Activated CD8-positive, alpha-beta memory T cell treated with anti-CD3 and anti-CD28 coated beads, Interleukin-2, amount 10 ng/mL, durations not matched to agents 7 days and 5 days (primary cell): ENCODE measurements at places on chromosomes 2 and 18. TPM values are rescaled to one million over a fixed set of nuclear protein-coding genes. Genes with fewer than 3 reads are reported as not detected.

GRCh38 chr2:857081-857480, 93.6 kb upstream of the SNTG2 start:
- DNase-seq, result no peak
- peaks cover 16% of the 10 kb centered on the region for H3K4me1 ChIP-seq
- H3K4me3 ChIP-seq, result no peak overlapping the region
- no peak overlapping the region for H3K27ac ChIP-seq
- no peaks in the 10 kb centered on the region for H3K27me3 ChIP-seq
- peaks cover 2% of the 10 kb centered on the region for H3K36me3 ChIP-seq

DNA sequence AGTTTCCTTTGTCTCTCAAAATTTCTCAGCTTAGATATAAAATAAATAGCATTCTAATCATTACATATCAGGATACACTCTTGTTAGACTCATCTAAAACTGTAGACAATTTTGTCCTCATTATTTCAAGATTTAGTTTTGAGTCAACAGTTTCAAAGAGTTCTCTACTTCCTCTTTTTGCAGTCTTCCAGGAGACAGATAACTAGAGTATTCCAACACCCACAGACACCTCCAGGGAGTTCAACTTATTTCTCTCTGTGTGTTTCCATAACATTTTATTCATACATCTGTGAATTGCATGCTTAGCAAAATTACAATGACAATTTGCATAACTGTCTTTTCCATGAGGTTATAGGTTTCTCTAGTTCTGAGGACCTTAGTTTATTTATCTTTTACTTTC, 166.6 kb upstream of the HNMT start:
- H3K4me1 ChIP-seq, result no peaks in the 10 kb centered on the region
- no peak for DNase-seq
- H3K36me3 ChIP-seq, result no peaks in the 10 kb centered on the region
- no peak overlapping the region for H3K4me3 ChIP-seq
- H3K27me3 ChIP-seq, result no peaks in the 10 kb centered on the region

- peaks cover 5% of the 10 kb centered on the region for H3K27me3 ChIP-seq
- no peak for DNase-seq
- H3K36me3 ChIP-seq, result no peaks in the 10 kb centered on the region
These were observed 58.7 kb upstream of the RFX8 start for GRCh38 chr2:101533561-101534148.

DNA sequence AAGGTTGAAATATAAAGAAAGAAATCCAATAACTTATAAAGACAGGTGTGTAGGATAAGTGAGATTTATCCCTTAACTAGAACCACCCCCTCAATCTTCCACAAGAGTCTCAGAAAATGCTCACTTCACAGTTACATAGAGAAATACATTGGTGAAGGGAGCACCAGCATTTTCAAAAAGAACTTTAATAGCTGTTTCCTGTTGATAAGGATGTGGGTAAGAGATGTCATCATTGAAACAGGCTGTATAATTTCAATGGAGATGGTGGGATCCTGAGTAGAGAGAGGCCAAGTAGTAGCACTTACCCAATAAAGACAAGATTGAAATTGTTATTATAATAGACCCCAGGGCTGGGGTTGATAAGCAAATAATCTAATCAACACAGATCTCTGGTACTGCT, 162.2 kb upstream of the TACR1 start:
- no peak for DNase-seq
- H3K4me3 ChIP-seq, result no peak overlapping the region
- H3K4me1 ChIP-seq, result no peaks in the 10 kb centered on the region
- no peaks in the 10 kb centered on the region for H3K27me3 ChIP-seq
- no peak overlapping the region for H3K27ac ChIP-seq

- peaks cover 6% of the 10 kb centered on the region for H3K4me1 ChIP-seq
- no peak for DNase-seq
- H3K27me3 ChIP-seq, result peaks cover 49% of the 10 kb centered on the region
- H3K27ac ChIP-seq, result no peak overlapping the region
These were observed 2.1 kb downstream of the RHOB start for GRCh38 chr2:20448977-20449306.

DNA sequence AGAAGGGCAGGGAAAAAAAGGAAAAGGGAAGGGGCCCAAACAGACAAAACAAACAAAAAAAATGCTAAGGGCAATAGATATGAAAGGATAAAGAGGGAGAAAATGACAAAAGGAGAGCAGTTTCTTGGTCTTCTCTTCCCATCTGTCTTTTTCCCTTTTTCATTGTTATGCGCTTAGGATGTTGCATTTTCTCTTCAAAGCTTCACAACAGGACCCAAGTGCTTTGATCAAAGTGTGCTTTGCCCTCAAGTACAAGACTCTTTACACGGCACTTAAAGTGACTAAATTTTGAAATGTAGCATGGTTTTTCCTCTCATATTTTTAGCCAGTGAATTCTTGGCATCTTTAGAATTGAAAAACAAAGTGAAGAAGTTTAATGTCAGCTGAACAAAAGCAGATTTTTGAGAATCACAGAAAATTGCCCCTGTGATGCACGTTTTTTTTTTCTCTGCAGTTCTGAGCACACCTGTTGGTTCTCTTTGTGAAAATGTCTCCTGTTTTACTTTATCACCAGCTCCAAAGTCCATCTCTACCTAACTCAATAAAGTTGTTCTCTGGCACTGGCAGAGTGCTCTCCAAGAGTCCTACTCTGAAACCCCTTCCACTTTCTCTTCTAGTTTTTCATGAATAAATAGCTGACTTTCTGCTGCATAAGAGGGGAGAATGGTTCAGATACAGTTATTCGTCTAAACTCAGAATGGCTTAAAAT, 126.6 kb downstream of the KCNH7 start:
- no peak overlapping the region for H3K27ac ChIP-seq
- DNase-seq, result no peak

DNA sequence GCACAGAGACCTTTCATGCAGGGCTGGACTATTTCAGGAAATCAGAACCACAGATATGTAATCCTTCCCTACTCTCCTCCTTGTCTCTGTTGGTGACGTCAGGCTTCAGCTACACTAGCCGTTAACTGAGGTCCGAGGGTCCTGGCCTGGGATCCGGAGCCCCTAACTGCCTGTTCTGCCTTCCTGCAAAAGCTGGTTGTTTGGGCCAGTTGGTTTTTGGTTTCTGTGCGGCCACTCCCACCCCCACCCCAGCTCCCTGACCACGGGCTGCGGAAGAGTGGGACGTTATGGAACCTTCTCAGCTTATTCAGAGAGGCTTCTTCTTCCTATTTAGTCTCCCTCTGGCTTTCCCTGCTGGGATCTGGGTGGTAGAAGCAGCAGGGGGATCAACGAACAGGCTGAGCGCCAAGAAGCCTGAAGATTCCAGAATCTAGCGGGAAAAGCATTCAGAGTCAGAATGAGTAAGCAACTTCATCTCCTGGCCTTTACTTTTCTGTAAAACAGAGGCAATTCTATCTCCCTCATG, 49.3 kb upstream of the ROCK2 start:
- H3K27me3 ChIP-seq, result peaks cover 3% of the 10 kb centered on the region
- H3K4me1 ChIP-seq, result no peaks in the 10 kb centered on the region
- H3K27ac ChIP-seq, result no peak overlapping the region
- H3K4me3 ChIP-seq, result no peak overlapping the region

GRCh38 chr2:178865146-178865936, 58.1 kb upstream of the TTN start:
- H3K36me3 ChIP-seq, result peaks cover 2% of the 10 kb centered on the region
- H3K4me1 ChIP-seq, result peaks cover 2% of the 10 kb centered on the region
- H3K27me3 ChIP-seq, result peaks cover 3% of the 10 kb centered on the region
- no peak overlapping the region for H3K4me3 ChIP-seq
- H3K27ac ChIP-seq, result no peak overlapping the region

- no peaks in the 10 kb centered on the region for H3K4me1 ChIP-seq
- H3K27me3 ChIP-seq, result peaks cover under 1% of the 10 kb centered on the region
- no peak overlapping the region for H3K27ac ChIP-seq
- H3K36me3 ChIP-seq, result no peaks in the 10 kb centered on the region
These were observed 26.1 kb upstream of the REG3G start for GRCh38 chr2:78999406-78999805.

DNA sequence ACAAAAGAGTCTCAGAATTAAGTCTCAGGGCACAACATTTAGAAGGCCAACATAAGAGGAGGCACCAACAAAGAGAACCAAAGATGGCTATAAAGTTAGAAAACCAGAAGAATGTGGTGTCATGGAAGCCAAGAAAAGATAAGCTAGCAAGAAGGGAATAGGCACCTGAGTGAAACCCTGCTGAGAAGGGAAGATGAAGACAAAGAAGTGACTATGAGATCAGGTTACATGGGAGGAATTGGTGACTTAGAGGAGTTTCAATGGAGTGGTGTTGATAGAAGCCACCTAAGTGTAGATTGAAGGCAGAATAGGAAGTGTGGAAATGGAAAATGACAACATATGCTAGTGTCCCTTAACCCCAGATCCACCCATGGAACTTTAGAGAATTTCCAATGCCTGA, 327.6 kb upstream of the KCNJ3 start:
- H3K4me3 ChIP-seq, result no peak overlapping the region
- H3K36me3 ChIP-seq, result no peaks in the 10 kb centered on the region
- H3K27me3 ChIP-seq, result no peaks in the 10 kb centered on the region
- no peak for DNase-seq
- no peaks in the 10 kb centered on the region for H3K4me1 ChIP-seq
- no peak overlapping the region for H3K27ac ChIP-seq

DNA sequence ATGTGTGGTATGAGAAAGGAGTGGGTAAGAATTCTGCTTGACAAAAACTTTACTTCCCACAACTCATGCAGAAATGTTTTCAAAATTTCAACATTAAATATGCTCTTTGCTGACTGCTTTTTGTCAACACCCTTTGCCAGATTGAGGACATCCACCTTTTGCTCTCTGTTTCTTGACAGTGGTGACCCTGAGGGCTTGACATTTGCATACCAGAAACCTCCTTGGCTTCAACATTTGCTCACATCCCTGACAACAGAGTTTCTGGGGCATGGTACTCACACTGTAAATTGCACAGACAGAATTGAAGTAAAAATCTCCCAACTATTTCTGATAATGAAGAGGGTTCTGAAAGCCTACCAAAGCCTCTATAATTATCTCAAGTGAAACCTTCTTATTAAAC, 95.7 kb downstream of the RND3 start:
- no peak for DNase-seq
- H3K36me3 ChIP-seq, result no peaks in the 10 kb centered on the region
- H3K4me3 ChIP-seq, result no peak overlapping the region
- H3K27ac ChIP-seq, result no peak overlapping the region
- H3K27me3 ChIP-seq, result no peaks in the 10 kb centered on the region

- no peak overlapping the region for H3K4me3 ChIP-seq
- no peak overlapping the region for H3K27ac ChIP-seq
- peaks cover 1% of the 10 kb centered on the region for H3K4me1 ChIP-seq
These were observed 208.5 kb upstream of the ACVR2A start for GRCh38 chr2:147636238-147636882.

DNA sequence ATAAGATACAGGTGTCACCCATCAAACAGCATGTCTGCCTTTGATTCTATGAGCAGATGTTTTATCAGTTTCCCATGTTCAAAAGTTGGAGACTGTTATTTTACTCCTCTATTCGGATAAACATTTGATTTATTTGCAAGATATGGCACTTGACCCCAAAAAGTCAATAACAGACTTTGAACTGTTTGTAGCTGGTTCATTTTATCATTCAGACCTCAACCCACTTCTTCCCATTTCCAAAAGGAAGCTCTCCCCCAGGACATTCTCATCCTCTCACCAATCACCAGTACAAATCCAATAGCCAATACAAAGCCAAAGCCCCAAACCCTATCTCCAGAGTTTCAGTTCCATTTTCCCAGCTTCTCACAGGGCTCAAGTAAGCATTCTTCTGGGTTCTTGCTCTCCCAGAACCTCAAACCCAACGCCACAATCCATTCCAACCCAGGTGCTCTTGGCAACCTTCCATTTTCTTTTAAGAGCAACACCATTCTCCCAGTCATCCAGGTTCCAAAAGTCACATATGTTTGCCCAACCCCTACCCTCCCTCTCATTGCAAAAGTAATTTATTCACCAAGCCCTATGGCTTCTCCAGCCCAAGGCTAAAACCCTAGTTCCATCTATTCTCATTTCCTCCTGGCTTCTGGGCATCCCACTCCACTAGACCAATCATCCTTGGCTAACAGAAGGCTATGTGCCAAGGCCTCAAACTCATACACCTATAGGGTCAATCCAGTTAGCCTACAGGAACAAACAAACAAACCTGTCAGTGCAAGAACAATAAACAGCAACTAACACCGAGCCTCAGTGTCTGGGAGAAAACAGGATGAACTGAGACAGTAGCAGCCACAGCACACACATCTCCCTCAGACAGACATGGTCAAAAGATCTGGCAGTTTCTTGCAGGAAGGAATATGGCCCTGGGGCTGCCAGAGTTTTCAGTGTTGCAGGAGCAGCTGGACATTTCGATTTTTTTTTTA, 9.2 kb downstream of the ACVR1 start:
- no peak overlapping the region for H3K27ac ChIP-seq
- H3K27me3 ChIP-seq, result no peaks in the 10 kb centered on the region
- DNase-seq, result no peak
- H3K4me3 ChIP-seq, result no peak overlapping the region
- peaks cover 8% of the 10 kb centered on the region for H3K36me3 ChIP-seq

- peaks cover 5% of the 10 kb centered on the region for H3K4me1 ChIP-seq
- no peaks in the 10 kb centered on the region for H3K36me3 ChIP-seq
- H3K27ac ChIP-seq, result no peak overlapping the region
- no peaks in the 10 kb centered on the region for H3K27me3 ChIP-seq
- H3K4me3 ChIP-seq, result no peak overlapping the region
These were observed 2.5 kb upstream of the DHRS9 start for GRCh38 chr2:169066897-169067296.

- H3K4me3 ChIP-seq, result no peak overlapping the region
- DNase-seq, result no peak
- no peaks in the 10 kb centered on the region for H3K4me1 ChIP-seq
- H3K27ac ChIP-seq, result no peak overlapping the region
- H3K27me3 ChIP-seq, result no peaks in the 10 kb centered on the region
These were observed 744.5 kb upstream of the LINC00305 start for GRCh38 chr18:64893349-64893748.

DNA sequence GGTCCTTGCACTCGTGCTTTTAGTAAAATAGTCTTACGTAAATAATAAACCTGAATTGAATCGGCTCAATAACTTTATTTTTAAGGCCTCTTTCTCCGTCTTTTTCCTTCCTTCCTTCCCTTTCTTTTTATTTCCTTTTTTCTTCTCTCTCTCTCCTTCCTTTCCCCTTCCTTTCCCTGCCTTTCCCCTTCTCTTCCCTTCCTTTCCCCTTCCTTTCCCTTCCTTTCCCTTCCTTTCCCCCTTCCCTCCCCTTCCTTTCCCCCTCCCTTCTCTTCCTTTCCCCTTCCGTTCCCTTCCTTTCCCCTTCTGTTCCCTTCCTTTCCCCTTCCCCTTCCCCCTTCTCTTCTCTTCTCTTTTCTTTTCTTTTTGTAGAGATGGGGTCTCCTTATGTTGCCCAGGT, 121.0 kb downstream of the NCKAP5 start:
- H3K36me3 ChIP-seq, result no peaks in the 10 kb centered on the region
- DNase-seq, result no peak

M1AP gene
- total RNA-seq, result not detected

FIGLA gene
- not detected for total RNA-seq

CABYR gene
- total RNA-seq, result 1.2 TPM

CHRNA1 gene
- total RNA-seq, result not detected

ADCY3 gene
- 85.0 TPM for total RNA-seq

CDK15 gene
- total RNA-seq, result not detected
